ENCODE measurements at places on chromosomes 2 and 18.
A peak's percentile ranks its signal among the peaks of the same experiment; 100 is the strongest.

GRCh38 chr2:6967301-6967700, 50.1 kb downstream of the RNF144A start:
- no peak for DNase-seq

- no peak for DNase-seq
Measured at GRCh38 chr2:55309446-55309845, 40.4 kb upstream of the MTIF2 start.

- DNase-seq: no peak
Measured at GRCh38 chr18:58047556-58047882, 3.5 kb downstream of the NEDD4L start.

GRCh38 chr2:23390152-23390551, 5.2 kb downstream of the KLHL29 start:
- no peak for DNase-seq

DNA sequence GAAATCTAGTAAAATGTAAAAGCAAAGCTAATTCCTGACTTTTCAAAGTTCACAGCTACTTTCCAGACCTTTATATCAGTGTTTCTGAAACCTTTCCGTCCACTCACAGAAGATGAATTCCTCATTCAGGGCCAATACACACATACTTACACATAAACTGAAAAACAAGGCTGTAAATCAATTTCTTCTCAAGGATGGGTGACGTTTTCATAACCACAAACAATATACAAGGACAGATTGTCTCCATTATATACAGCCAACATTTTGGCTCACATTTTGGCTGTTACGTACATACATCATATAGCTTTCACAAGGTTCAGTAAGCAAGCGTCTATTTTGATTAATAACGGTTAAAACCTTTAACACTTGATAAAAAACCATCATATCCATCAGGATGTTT, 1.4 kb downstream of the RPRD1A start:
- DNase-seq: peak; percentile 41

GRCh38 chr2:136116151-136116812, 1.7 kb downstream of the CXCR4 start:
- peak; percentile 71 for DNase-seq

Measured in eye (tissue), 1 donor.